ENCODE measurements at places on chromosomes 11 and 22. TPM values are rescaled to one million over a fixed set of nuclear protein-coding genes. Genes with fewer than 3 reads are reported as not detected.

Gene OR51M1
- total RNA-seq: not detected

Gene TPBGL
- total RNA-seq: not detected

Gene THY1
- not detected for total RNA-seq

Gene OR8G5
- total RNA-seq: not detected

Gene PHLDB1
- 26.6 TPM for total RNA-seq
